ENCODE measurements at places on chromosomes 5 and 9.

DNA sequence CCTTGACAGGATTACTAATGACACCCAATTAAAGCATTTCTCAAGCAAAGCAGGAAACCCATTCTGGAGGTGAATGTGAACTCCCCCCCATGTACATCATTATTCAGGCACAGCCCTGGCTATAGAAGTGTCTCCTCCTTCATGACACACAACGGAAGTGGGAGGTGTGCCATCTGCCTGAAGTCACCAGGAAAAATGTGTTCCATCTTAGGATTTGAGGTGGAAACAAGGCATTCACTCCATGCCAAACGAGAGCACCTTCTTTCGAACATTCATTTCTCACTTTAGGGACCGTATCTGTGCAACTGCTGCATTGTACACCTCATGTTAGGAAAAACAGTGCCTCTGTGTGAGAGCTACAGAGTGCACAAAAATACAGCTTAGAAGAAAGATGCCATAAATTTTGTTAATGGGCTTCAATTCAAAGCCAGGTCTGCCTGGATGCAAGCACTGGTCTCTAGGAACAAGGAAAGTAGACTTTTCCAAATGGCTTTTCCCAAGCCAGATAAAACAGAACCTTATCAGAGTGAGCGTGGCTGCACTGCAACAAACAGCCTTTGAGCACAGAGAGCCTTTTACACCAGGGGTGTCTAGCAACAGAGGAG is 19.4 kb downstream of the GOLM1 start:
- DNase-seq = no peak

GRCh38 chr5:148660346-148660660 is 6.0 kb upstream of the HTR4 start:
- DNase-seq = no peak

DNA sequence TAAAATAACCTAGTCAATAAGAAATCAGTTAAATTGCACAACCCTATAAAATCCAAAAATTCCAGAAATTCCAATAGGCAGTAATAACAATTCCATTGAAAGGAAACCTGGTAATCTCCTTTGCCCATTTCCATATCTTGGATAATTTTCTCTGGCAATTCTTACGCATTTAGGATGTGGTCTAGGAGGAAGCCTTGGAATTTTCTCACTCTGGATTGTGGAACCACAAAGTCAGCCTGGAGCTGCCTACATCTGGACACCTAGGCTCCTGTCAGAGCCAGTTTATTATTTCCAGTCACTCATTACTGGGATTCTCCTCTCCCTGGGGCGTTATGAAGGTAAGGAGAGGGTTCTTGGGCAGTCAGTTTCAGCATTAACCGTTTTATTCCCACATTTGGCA is 40.3 kb upstream of the GNE start:
- no peak for DNase-seq

GRCh38 chr9:70688704-70689103 is 274.2 kb upstream of the KLF9 start:
- no peak for DNase-seq

- DNase-seq = no peak
These were observed 1943.3 kb downstream of the MAT2B start for GRCh38 chr5:165448753-165449152.

DNA sequence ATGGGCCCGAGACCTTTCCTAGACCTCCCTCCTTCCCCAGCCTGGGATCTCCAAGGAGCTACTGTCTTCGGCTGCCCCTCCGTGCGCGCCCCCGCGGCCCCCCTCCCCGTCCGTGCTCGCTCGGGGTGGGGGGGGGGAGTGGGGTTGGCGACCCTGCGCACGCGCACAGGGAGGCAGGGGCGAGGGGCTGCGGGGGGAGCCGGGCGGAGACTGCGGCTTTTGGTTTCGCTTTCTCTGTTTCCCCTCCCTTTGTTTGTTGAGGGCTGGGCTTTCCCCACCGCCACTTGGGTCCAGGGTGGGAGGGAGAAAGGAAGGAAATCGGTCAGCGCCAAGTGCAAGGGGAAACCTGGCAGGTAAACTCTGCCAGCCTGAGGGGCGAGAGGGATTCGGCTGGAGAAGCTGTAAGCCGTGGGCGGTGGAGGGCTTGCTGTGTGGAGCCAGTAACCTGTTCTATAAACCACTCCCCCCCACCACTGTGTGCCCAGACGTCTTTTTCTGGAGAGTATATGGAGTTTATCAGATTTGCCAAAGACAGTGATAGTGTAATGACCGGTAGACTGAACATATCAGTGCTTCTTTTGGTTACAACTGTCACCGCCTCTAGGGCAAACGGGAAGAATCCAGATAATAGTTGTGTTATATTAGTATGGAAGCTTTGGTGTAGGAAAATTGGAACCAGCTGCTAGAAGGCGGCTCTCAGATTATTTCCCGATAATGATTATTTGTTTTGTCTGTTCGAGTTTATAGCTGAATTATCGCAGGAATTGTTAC is 684 bp downstream of the DNAJA1 start:
- DNase-seq = peak; percentile 74

GRCh38 chr5:172646716-172647285 is 5.7 kb downstream of the NEURL1B start:
- DNase-seq = no peak

GRCh38 chr5:136108180-136108611 is 24.4 kb upstream of the SMAD5 start:
- no peak for DNase-seq

- no peak for DNase-seq
These were observed 105.6 kb upstream of the ZNF366 start for GRCh38 chr5:72612810-72613209.

- DNase-seq = no peak
These were observed 3.7 kb upstream of the HOMER1 start for GRCh38 chr5:79517601-79518000.
